Amniotic stem cell (primary cell): ENCODE measurements at places on chromosomes 11 and 22.

DNA sequence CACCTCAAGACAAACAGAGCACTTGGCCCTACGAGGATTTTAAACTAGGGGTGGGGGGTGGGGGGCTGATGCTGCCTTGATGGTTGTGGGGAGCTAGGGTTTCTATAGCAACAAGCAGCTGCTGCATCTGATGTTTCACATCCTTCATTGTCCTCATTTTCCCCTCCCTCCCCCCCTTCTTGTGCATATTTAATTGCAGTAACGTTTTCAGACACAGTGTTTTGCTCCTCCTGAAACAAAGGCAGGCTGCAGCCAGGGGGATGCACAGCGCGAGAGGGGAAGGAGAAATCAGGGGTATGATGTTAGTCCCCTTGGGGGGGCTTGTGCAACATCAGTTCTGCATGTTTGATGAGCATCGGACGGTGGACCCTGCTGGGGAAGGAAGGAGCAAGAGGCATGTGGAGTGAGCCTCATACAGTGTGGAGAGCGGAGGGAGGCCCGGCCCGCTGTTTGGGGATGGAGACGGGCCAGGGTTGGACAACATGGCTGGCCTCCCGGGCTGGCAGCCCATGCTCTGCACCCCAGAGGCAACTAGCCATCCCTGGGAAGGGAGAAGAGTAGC lies 208.3 kb downstream of the CEP164 start:
- DNase-seq: no peak

DNA sequence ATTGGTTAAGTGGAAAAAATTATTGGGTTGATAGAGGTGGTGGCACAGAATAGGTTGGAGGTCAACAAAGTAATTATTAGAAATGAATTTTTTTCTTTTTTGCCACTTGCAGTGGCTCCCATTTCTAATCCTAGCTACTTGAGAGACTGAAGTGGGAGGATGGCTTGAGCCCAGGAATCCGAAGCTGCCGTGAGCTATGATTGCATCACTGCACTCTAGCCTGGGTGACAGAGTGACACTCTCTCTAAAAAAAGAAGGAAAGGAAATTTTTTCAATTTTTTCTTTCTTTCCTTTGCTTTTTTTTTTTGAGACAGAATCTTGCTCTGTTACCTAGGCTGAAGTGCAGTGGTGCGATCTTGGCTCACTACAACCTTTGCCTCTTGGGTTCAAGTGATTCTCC lies 2.2 kb upstream of the BCO2 start:
- no peak for DNase-seq

DNA sequence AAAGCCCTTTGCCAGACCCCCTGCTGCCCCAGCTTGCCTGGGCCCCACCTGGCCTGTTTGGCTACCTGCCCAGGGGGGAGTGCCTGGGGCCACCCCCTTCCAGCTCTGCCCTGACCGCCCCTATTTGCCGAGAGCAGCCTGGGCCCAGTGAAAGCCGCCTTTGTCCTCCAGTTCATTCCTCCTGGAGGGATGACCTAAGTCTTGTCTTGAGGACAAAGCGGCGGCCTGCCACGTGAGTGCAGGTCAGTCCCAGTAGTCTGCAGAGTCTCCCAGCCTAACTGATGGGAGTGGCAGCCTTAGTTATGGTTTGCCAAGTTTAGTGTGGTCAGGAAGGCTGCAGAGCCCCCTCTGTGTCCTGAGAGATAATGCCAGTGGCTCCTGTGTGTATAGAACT lies 115.9 kb upstream of the CRYBB3 start:
- DNase-seq: no peak

- DNase-seq: no peak
These were observed 913.4 kb upstream of the RAG2 start for GRCh38 chr11:37511425-37511933.

DNA sequence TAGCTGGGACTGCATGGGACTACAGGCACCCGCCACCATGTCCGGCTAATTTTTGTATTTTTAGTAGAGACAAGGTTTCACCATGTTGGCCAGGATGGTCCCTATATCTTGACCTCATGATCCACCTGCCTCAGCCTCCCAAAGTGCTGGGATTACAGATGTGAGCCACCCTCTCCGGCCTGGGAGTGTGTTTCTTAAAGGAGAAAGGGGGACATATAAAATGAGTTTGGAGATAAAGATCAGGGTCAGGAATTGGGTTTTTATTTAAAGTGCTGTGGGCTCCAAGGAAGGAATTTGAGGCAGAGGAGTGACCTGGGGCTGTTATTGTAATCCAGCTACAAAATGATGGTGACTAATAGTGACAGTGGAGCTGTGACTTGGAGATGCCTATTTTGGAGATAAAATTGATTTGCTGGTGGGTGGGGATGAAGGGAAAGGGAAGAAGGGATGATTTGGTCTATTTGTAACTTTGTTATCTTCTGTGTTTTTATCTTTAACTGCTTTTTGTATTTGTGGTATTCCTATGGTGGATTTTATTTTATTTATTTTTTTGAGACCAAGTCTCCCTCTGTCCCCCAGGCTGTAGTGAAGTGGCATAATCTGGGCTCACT lies 5.0 kb downstream of the CRKL start:
- DNase-seq: no peak

GRCh38 chr11:118338637-118339061 lies 3.9 kb downstream of the CD3D start:
- DNase-seq: no peak

DNA sequence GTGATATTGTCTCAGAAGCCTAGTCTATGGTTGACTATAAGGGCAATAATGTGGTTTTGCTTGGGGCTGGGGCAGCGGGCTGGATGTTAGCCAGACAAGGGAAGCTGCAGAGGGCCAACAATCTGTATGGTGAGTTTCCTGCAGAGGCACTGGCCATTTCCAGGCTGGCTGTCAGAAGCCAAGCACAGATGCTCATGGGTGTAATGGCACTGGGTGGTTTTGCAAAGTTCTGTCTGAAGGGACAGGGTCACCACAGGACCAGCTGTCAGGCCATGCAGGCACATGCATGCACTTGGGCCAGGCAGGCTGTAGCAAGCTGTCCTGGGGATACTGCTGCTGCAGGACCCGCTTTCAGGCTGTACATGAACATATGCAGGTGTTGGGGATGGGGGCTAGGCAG lies 41.7 kb upstream of the MUC15 start:
- no peak for DNase-seq

DNA sequence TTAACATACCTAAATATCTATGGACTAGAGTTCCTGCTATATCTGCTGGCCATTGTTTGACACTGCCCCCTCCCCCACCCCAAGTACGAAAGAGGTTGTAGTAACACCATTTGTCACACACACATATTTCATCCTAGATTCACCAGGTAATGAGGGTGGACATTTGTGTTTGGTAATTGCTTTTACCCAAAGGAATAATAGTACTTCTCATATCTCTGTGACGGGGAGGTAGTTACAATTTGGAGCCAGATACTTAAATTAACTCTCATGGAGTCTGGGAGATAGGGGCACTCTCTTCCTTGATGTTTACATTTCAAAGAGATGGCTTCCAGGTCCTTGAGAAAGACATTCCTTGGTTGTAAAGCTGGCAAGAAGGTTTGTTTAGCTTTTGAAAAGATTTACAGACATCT lies 38.7 kb downstream of the REXO2 start:
- DNase-seq: no peak

DNA sequence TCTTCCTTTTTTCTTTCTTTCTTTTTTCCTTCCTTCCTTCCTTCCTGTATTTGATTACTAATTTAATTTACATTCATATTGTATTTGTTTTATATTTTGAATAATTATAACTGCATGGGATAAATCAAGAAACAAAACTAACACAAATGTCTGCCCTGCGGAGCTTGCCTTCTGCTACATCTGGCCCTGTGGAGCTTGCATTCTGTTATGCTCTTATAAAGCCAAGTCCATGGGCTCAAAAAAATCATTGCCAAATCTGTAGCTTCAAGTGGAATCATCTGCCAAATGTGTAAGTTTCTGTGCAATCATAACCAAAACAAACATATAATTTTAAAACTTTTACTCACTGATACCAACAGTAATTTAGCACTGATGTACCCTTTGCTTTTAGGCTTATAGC lies 8.0 kb upstream of the OR52J3 start:
- DNase-seq: no peak

GRCh38 chr11:31069447-31070205 lies 299.9 kb downstream of the DCDC1 start:
- no peak for DNase-seq

DNA sequence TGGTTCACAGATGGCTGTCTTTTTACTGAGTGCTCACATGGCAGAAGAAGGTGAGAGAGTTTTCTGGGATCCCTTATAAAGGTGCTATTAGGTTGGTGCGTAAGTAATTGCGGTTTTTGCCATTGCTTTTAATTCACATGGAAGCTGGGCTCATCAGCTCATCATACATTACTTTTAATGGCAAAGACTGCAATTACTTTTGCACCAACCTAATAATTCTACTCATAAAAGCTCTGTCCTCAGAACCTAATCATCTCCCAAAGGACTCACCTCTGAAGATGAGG lies 23.0 kb downstream of the RCN1 start:
- DNase-seq: no peak

DNA sequence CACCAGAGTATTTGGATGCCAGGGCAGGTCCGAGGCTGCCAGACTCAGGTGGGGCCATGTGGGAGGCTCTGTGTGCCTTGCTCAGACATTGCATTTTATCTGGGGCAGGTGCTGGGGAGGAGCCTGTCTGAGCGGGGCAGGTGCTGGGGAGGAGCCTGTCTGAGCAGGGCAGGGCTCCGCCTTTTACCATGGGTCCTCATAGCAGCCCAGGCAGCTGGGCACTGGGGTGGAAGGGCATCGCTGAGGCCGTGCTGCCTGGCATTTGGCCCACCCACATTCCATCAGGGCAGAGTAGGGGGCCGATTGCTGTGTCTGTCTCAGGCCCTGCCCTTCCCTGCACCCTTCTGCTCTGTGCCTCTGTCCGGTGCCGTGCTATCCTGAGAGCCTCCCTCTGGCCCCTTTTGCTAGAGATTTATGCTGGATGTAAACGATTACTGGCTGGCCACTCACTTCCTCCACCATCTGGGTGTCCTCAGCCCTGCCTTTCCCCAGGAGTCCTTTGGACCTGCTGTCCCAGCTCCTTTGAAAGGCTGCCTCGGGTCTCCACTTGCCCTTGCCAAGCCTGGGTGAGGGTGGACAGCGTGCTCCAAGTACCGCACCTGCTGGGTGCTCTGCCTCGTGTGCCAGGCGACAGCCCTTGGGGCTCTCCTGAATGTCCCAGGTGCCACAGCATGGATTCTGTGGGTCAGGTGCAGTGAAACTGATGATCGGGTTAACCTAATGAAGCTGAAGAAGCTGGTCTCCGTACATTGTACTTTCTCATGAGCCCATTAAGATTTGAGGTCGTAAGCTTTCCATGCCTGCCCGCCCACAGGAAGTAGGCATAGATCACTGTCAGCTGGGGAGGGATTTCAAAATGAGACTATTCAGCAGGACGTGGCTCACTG lies 281.6 kb downstream of the TBC1D22A start:
- no peak for DNase-seq

DNA sequence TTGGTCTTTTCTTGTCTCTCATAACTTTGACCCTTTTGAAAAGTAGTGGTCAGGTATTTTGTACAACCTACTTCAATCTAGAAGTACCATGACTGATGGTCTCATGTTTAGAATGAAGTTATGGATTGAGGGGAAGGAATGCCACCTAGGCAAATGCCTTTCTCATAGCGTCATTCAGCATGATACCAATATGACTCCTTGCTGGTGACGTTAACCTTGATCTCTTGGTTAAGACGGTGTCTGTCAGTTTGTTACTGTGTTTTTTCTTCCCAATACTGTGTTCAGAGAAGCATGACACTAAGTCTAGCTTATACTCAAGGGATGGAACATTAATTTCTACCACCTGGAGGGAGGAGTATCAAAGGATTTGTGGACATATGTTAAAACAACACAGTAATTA lies 130.9 kb downstream of the KIF18A start:
- no peak for DNase-seq

GRCh38 chr11:43555186-43555585 lies 125.4 kb upstream of the HSD17B12 start:
- DNase-seq: no peak

- DNase-seq: no peak
These were observed 10.5 kb downstream of the GRIK4 start for GRCh38 chr11:120522021-120522420.

DNA sequence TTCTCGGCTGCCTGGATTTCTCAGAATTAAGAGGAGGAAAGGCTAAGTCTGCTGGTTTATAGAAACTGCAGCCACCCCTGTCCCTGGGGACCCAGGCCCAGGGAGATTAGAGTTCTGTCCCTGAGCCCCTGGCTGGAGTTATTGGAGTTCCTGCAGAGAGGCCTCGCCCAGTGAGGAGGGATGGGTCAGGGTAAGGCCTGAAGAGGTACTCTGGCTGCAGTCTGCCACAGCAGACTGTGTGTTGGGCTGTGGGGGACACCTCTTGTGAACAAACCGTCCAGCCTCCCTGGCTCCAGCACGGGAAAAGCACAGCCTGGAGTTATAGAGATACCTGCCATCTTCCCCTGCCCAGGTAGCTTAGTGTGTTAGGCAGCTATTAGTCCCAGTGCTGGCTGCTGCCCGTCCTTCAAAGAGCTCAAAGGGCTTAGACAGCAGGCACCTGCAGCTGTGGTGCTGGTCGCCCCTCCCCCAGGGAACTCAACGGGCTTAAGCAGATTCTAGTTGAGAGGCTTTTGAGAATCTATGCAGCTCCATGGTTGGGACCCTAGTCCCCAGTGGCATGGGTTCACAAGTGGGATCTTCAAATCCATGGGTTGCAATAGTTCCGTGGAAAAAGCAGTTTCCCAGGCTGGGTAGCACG lies 36.6 kb upstream of the MUC15 start:
- DNase-seq: no peak

GRCh38 chr11:113806406-113806805 lies 26.8 kb downstream of the CLDN25 start:
- no peak for DNase-seq

GRCh38 chr11:66100272-66101065 lies 30.4 kb downstream of the PACS1 start:
- no peak for DNase-seq

DNA sequence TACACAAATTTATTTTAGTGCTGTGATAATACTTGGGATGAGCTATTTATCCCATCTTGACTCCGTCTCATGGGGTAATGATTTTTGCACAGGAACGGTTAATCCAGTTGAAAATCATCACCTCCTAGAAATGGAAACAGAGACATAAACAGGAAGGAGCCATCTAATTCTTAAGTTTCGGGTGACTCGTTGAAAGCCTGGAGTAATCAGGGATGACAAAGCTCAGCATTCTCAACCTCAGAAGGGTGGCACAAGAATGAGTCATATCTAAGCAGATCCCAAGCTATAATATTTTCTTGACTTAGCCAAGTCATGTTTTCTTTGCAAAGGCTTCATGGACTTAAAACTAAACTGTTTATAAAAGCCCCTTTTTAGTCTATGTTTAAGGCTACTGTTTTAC lies 280.8 kb upstream of the CCDC90B start:
- DNase-seq: peak; percentile 35

GRCh38 chr11:126893796-126894195 lies 106.8 kb downstream of the KIRREL3 start:
- no peak for DNase-seq

GRCh38 chr11:7020183-7020917 lies at the start of the genes NLRP14 and ZNF214:
NLRP14 (plus strand) TSS chr11:7020479; CDS start chr11:7038587, 18,108 bp downstream.
ZNF214 (minus strand) TSS chr11:7020346; CDS start chr11:7002835, 17,511 bp downstream.
- peak; percentile 88 for DNase-seq

- no peak for DNase-seq
These were observed 26.2 kb upstream of the GUCY1A2 start for GRCh38 chr11:107044503-107044902.

GRCh38 chr11:1060852-1061616 lies 13.6 kb upstream of the MUC2 start:
- peak; percentile 81 for DNase-seq

GRCh38 chr22:39873965-39874364 lies 19.6 kb downstream of the ENTHD1 start:
- DNase-seq: no peak

- no peak for DNase-seq
These were observed 121.6 kb downstream of the PAX6 start for GRCh38 chr11:31689559-31689958.
